ENCODE measurements at places on chromosomes 6 and 20. TPM values are rescaled to one million over a fixed set of nuclear protein-coding genes. Genes with fewer than 3 reads are reported as not detected.

VWA7 gene
- 28.1 TPM for total RNA-seq

LKAAEAR1 gene
- 2.9 TPM for total RNA-seq

MYB gene
- total RNA-seq = not detected

HLA-DRB1 gene
- 14.1 TPM for total RNA-seq

NEU1 gene
- total RNA-seq = 25.9 TPM

C6orf62 gene
- 88.3 TPM for total RNA-seq

COL11A2 gene
- 9.0 TPM for total RNA-seq

DNMT3B gene
- total RNA-seq = 1.8 TPM

CYP24A1 gene
- 2.0 TPM for total RNA-seq

SGK1 gene
- total RNA-seq = 109 TPM

FAM209B gene
- not detected for total RNA-seq

TENT5A gene
- total RNA-seq = 2.4 TPM

DNA sequence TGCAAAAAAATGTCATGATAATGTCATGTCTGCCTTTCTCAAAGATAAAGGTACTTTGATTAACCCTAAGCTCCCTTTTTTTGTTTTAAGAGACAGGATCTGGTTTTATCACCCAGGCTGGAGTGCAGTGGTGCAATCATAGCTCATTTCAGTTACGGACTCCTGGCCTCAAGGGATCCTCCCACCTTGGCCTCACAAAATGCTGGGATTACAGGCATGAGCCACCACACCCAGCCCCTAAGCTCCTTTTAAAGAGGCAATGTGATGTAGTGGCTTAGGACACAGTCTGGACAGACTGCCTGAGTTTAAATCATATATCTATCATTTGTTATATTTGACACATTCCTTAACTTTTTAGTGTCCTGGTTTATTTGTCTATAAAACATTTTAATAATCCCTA lies 77.0 kb downstream of the FLRT3 start:
- no peak for DNase-seq

DNA sequence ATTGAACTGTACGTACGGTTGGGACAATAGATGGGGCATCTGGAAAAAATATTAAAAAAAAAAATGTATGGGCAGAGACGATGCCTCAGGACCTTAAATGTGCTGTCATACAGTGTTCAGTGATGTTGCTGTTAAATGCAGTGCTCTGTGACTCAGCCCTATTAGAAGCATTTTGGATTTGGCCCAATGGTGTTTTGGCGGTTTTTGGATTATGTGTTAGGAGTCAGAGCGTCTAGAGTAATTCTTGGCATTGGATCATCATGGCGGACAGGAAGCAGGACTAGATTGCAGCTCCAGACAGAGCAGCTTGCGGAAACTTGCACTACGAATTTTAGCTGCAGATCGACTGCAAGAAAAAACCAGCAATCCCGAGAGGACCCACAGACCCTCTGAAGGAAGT lies 280.0 kb downstream of the SOX4 start:
- DNase-seq = no peak

DNA sequence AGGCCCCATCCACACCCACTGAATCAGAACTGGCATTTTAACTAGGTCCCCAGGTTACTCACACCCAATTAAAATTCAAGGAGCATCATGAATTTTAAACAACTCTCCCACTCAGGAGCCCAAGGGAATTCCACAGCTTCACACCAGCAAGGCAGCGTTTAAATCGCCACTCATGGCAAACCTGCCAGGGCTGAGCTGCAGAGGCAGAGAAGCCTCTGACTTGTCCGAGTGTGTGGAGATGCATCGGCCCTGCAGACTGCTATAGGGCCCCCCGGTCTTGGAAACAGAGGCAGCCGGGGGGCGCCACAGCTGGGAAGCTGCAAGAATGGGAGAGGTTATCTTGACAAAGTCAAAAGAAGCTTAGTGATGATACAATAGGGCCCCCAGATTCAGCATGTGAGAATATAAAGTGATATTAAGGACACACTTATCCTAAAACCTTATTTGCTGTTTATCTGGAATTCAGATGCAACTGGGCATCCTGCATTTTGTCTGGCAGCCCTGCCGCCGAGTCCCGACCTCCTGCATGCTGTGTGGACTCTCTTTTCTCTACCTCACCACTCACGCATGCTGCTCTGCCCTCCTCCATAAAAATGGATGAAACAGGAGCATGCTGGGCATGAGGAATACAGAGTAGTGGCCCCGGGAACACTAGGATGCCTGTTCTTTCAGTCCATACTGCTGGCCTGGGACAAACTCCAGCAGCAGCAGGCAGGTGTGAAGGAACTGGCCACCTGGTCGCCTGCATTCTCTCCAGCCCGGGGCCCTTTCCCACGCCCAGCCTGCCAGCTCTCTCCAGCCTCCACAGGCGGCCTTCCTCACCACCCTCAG lies 126.1 kb downstream of the PXDC1 start:
- no peak for DNase-seq

DNA sequence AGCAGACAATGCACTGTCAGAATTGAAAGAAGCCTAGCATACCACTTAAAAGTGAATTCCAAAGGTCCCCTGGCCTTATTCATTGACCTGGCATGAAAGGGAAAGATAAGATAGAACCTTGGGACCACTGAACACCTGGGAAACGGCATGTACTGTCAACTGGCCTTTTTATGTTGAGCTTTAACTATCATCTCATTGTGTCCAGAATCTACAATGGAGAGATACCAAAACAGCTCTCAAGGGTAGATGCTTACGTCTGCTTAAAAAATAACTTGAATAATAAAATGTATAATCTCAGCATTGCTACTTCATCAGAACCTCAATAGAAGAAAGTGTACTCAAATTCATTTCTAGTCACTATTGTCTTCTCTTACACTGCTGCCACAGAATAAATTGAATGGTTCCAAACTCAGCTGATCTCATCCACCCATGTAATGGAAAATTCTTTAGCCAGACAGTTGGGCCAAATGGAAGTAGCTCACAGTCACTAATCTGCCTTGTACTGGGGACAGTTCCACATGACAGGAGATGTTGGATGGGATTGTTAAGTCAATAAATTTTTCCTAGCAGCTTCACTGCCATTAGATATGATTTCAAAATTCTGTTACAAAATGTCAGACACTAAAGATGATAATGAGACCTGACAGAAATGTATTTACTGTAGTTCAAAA lies 93.8 kb downstream of the MLIP start:
- DNase-seq = no peak

GRCh38 chr20:58720890-58721289 lies 28.3 kb downstream of the NPEPL1 start:
- DNase-seq = no peak

- no peak for DNase-seq
Observed at GRCh38 chr6:22251348-22251747, 45.5 kb downstream of the PRL start.

GRCh38 chr6:35794536-35795452 lies 2.3 kb downstream of the CLPS start:
- no peak for DNase-seq

GRCh38 chr6:17919496-17919895 lies 67.9 kb downstream of the KIF13A start:
- no peak for DNase-seq

GRCh38 chr6:135192256-135193174 lies 11.4 kb downstream of the MYB start:
- no peak for DNase-seq

- no peak for DNase-seq
Observed at GRCh38 chr6:168163096-168163731, 84.2 kb upstream of the FRMD1 start.

DNA sequence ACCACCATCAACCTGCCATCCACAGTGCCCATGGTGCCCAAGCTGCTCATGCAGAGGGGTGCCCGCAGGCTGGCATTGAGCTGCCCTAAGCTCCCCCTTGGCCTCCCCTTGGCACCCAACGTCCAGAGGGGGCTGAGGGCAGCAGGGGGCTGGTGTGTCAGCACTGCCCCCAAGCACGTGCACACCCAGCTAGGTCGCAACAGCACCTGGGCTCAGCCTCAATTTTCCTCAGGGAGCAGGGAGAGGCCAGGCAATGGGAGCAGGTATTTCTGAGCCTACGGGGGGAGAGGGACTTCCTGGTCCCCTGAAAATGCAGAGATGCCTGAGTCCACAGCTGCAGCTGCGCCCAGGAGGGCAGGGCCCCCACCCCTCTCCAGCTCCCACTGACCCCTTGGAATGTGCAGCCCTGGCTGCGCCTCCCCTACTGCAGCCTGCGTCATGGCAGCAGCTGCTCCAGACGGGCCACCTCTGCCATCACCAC lies 204.2 kb downstream of the ANKRD60 start:
- DNase-seq = no peak

DNA sequence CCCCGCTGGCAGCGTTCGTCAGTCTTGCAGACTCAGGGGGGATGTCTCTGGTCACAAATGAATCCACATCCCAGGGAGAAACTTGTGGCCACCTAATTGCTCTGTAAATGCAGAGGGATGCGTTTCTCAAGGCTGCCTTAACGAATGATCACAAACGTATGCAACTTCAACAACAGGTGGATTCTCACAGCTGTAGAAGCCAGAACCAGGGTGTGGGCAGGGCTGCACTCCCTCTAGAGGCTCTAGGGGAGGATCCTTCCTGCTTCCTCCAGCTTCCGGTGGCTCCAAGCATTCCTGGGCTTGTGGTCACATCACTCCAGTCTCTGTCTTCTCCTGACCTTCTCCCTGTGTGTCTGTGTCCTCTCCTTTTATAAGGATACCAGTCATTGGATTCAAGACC lies 3.3 kb upstream of the TAF4 start:
- DNase-seq = no peak

- DNase-seq = no peak
Observed at GRCh38 chr6:4264081-4264480, 128.7 kb upstream of the ECI2 start.

- DNase-seq = no peak
Observed at GRCh38 chr6:21946298-21946783, 350.5 kb downstream of the PRL start.

GRCh38 chr20:38283236-38283635 lies 20.7 kb upstream of the BPI start:
- DNase-seq = no peak

DNA sequence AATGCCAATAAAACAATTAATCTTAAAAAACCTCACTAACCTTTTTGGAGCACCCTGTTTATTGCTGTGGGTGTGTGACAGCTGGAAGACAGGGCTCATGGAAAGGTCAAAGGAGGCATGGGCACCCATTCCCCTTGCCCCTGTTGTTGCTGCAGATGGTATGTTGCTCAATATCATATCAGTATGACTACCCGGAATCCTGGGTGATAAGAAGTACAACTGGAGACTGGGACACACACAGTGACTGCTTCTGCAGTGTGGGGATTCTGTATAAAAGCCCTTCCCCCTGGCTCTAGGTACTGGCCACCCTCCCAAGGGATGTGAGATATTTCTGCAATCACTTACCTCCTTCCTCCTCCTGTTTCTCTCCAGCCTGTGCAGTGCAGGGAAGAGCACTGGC lies 47.3 kb upstream of the IL20RA start:
- DNase-seq = no peak

GRCh38 chr6:165962366-165962765 lies 205.3 kb downstream of the TBXT start:
- no peak for DNase-seq

GRCh38 chr6:95420792-95421191 lies 156.5 kb upstream of the MANEA start:
- no peak for DNase-seq

GRCh38 chr20:10469599-10469998 lies 34.5 kb downstream of the SLX4IP start:
- no peak for DNase-seq

GRCh38 chr20:16167423-16168130 lies 405.7 kb downstream of the KIF16B start:
- no peak for DNase-seq

DNA sequence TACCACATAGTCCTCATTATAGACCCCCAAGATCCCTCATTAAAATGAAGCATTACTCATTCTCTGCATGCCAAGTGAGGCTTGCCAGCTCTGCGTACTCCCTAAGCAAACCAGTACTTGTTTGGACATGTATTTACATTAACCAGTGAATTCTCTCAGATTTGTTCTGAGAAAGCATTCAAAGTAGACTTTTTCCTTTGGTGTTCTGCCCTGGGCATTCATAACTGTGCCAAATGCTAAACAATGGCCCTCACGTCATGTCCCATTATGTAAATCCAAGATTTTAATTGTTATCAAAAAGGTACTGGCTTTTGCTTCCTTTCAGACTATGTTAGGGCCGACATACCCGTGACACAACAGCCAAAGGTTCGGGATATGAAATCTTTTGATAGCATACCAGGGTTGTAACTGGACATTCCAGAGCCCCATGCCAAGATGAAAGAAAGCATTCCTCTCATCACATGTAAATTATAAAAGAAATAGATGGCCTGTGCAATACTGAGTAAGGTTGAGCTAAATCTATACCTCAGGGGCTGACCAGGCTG lies 164.2 kb downstream of the ADAT2 start:
- no peak for DNase-seq

DNA sequence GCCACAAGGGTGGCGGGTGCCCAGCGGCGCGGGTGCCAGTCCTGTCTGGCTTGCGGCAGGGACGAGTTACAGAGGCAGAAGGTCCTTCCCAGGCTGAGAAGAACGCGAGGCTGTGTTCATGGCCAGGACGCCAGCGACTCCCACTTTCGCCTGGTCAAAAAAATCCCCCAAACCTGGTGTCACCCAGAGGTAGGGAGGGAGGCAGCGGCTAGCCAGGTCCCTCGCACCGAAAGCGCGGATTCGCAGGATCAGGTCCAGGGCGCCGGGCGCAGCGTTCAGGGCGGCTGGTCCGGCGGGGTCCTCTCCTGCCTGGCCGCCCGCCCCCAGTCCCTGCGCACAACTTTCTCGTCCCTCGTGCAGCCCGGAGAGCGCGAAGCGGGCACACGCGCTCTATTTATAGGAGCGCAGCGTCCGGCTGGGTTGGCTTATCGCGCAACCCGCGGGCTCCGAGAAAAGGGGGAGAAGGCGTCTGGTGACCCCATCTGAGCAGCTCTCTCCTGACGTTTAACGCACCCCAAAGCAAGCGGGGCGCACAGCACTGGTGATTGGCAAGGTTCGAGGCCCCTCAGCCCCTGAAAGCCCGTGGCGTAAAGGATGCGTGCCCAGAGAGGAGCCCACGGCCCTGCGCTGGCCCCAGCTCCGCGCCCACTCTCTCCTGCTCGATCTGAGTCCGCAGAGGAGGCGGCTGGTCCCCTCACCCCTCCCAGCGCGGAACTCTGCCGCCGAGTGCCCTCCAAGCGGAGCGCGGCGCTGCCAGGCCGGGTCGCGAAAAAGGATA lies 519 bp downstream of the CBLN4 start:
- DNase-seq = no peak

DNA sequence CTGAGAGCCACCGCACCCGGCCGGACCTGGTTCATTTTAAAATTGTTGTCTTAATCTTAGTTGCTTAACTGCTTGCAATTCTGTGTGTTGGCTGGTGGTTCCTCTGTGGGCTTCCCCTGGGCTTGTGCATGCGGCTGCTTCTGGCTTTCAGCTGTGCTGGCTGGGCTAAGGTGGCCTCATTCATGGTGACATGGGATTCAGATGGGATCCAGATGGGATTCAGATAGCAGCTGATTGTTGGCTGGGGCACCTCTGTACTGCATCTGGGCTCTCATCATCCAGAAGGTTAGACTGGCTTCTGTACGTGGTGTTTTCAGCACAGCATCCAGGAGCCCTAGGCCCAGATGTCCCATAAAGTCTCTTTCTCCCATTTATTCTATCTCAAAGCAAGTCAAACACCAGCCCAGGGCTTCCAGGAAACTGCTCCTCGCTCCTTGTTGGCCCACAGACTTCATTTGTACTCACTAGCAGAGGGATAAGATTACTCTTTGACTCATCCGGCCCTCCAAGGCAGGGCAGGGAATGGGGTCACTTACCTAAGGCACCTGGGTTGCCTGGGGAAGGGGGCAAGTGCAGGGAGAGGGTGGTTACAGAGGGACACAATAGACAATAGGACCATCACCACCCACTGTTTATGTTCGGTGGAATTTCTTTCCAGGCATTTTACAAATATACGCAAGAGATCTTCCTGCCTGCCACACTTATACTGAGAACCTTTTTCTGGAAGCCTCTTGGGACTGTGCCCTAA lies 10.2 kb upstream of the PEDS1 start:
- no peak for DNase-seq

Measured in dorsolateral prefrontal cortex (tissue), 122 donors.